ENCODE measurements at places on chromosomes 3 and 15. TPM values are rescaled to one million over a fixed set of nuclear protein-coding genes. Genes with fewer than 3 reads are reported as not detected.

The GOLGA8S gene
- total RNA-seq = not detected

GRCh38 chr15:39665629-39666250 is 84.9 kb downstream of the THBS1 start:
- no peak for ATAC-seq

The ARL6IP5 gene
- 162 TPM for total RNA-seq

The SUCNR1 gene
- 0.12 TPM for total RNA-seq

- no peak for ATAC-seq
These were observed 495.0 kb upstream of the RGMA start for GRCh38 chr15:93583968-93584367.

The P2RY12 gene
- 6.6 TPM for total RNA-seq

- ATAC-seq = no peak
These were observed 305.0 kb downstream of the ZNF385D start for GRCh38 chr3:21446027-21446426.

DNA sequence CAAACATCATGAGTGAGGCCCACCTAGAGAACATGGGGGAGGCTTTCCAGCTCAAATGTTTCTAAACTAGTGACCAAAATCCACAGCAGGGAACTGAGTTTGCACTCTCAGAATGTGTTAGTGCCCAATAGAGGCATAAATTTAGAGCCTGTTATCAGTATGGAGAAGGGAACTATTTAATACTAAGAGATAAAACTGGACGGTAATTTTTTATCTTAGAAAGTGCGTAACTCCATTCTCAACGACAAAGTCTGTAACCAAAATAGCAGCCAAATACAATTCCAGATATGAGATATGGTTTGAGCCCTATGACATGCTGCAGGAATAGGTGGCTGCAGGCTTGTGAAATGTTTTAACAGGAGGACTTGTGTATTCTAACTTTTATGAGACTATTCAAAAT is 3.5 kb downstream of the B3GALNT1 start:
- no peak for ATAC-seq

DNA sequence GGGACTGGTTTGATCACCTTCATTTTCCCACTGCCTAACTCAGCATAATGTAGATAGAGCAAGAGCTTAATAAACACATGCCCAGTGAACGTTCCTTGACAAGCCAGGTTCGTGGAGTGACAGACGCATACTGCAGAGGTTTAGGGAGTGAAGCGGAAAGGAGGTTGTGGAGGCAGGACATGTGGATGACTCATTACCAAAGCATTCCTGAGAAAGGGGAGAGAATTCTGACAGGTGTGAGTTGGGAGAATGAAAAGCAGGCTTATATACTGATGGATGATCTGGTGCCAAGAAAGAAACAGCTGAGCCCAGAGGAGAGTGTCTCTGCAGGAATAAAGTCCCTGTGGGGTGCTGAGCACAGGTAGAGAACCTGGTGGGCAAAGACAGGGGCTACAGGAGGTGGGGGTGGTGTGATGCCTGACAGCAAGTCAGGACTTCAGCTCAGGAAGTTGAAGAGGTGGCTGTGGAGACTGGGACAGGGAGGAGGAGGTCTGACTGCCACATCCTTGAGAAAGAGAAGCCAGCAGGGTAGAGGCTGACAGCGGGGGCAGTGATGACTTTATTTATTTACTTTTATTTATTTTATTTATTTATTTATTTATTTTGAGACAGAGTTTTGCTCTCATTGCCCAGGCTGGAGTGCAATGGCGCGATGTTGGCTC is 2.4 kb upstream of the RPL29 start:
- no peak for ATAC-seq

DNA sequence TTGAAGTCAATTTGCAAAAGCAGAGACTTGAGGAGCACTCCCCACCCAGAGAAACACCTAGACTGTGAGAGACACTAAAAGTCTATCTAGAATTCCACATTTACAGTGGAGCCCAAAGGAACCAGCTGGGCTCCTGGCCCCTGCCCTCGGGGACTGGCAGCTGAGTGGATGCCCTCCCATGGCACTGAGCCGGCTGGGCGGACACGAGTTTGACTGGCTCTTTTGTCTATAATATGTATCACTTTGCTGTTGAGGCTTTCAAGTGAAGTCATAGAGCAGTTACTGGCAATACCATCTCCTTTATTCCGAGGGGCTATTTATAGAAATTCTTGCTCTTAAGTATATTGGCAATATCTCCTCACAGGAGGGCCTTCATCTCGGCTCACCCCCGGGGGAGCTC is 65.8 kb upstream of the TNFAIP8L3 start:
- no peak for ATAC-seq

DNA sequence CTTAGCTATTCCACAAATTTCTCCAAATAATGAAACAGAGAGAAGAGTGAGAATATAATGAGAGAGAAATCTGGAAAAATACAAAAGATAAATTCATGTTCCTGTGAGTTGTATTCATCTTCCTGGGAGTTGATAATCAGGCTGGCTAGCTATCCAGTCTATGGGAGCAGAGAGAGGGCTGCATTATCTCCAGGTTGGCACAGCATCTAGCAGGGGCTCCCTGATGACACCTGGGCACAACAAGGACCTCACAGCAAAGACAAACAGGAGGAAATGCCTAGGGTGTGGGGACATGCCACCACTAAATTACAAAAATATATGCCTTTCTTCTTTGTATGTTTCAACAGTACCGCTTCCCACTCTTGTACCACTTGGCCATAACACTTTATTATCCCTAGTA is 1.9 kb downstream of the EHD4 start:
- ATAC-seq = no peak

- no peak for ATAC-seq
These were observed 183.2 kb downstream of the P3H2 start for GRCh38 chr3:189937302-189938127.

- no peak for ATAC-seq
These were observed 35.7 kb upstream of the BLM start for GRCh38 chr15:90681480-90681879.

- ATAC-seq = no peak
These were observed 53.4 kb downstream of the FOXB1 start for GRCh38 chr15:60057554-60057953.

GRCh38 chr3:102018551-102018950 is 169.2 kb downstream of the NFKBIZ start:
- no peak for ATAC-seq

The SLC7A14 gene
- total RNA-seq = 0.19 TPM

GRCh38 chr15:89395461-89395871 is 60.8 kb upstream of the POLG start:
- ATAC-seq = no peak

DNA sequence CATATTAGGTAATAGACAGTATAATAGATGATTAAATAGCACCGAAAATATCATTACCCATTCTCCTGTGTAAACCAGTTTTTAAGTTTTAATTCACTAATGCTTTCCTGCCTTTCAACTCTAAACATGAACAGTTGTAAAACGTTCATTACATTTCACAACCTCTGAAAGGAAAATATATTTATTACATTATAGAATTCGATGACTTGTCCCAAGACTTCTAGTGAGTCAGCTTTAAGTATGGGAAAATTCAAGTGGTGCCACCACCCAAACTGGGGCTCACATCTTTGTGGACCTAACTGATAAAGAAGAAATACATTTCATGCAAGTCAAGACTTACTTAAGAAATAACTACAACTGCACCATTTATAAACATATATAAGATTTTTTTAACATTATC is 2.0 kb downstream of the TRIM59 start:
- no peak for ATAC-seq

The CD200R1 gene
- 0.78 TPM for total RNA-seq

GRCh38 chr3:46491089-46492070 is 6.4 kb upstream of the RTP3 start:
- no peak for ATAC-seq

The FBXW12 gene
- not detected for total RNA-seq

- no peak for ATAC-seq
These were observed 382.7 kb downstream of the GBE1 start for GRCh38 chr3:81378552-81379293.

The SLC24A5 gene
- total RNA-seq = not detected

GRCh38 chr3:182812123-182812522 is 18.8 kb downstream of the ATP11B start:
- no peak for ATAC-seq

The PDIA5 gene
- 16.4 TPM for total RNA-seq

DNA sequence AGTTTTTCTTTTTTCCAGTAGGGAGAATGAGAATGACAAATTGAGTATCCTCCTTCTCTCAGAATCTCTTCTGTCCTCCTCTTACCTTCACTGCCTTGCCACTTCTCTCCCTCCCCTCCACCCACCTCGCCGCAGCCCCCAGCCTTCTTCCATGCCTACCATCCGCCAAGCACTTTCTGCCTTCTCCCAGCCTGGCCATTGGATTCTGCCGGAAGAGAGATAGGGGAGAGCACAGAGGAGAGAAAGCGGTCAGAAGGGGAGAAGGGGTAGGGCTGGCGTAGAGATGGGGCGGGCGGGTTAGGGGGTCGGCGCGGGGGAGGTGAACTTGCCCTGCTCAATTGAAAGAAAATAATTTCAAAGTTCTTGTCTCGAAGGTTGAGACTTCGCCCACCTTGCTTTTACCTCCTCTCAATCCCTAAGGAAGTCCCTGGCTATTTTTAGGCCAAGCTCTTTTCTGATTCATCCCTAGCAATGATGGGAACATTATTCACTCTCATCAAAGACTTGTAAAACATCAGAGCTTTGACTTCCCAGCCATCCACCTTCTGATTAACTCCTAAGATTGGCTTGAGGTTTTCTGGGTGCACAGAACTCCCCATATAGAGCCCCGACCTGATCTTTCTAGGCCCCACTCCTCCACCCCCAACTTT is 811 bp downstream of the C3orf52 start:
- no peak for ATAC-seq

DNA sequence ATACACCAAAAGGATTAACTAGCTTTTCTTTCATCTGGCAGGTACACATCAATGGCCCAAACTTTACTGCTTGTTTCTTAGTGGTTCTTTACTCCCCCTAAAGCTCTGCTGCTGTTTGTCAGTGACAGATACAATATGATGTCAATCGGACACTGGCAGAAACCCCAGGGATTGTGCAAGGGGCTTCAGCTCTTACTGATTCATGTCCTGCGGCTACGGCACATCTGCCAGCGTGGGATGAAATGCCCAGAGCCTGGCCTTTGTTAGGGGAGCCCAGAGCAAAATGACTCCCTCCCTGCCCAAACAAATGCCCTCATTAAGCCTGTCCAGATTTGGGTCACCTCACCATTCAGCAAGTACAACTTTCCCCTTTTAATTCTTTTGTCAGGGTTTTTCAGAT is 28.3 kb downstream of the SRP14 start:
- ATAC-seq = no peak

DNA sequence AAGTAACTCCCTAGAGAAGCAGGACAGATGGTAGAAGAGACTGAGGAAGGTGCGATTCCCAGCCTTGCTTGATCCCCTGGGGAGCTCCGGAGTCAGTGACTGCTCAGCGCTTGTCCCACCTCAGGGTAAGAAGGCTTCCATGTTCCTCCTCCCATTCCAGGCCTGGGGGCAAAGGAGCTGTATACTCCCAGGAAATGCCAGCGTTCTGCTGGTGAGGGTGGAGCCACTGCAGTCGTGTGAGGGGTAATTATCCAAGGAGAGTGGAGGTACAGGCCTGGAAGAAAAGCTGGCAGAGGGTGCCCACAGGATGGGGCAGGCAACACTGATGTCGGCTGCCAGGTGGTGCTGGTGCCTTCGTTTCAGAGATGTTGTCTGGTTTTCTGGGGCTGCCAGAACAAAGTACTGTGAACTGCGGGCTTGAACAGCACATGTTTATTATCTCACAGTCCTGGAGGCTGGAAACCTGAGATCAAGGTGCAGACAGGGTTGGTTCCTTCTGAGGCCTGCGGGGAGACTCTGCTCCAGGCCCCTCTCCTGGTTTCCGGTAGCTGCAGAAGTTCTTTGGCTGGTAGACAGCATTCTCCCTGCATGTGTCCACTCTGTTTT is 12.1 kb upstream of the APBA2 start:
- no peak for ATAC-seq

The ITPKA gene
- total RNA-seq = 1.2 TPM

- no peak for ATAC-seq
These were observed 762.3 kb upstream of the GRM7 start for GRCh38 chr3:6098516-6099157.

GRCh38 chr15:60411774-60412425 is 14.1 kb upstream of the ANXA2 start:
- no peak for ATAC-seq

DNA sequence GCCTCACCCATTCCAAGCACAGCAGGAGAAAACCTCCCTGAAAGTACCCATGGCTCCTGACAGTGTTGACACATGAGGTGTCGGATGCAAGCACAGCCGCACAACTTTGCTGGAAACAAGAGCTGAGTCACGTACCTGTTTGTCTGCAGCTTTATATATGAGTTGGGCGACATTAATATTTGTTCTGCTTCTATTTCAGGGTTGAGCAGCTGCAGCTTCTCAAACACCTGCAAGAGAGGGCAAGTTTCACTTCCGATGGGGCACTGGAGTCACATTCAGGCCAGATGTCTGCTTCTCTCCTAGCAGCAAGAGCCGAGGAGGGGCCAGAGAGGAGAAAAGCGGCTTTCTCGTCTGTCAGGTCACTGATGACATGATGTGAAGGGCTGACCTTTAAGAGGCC is 88.0 kb downstream of the NUP210 start:
- no peak for ATAC-seq

GRCh38 chr3:148716657-148717056 is 19.0 kb downstream of the AGTR1 start:
- no peak for ATAC-seq

The PAK6 gene
- 2.2 TPM for total RNA-seq
